ENCODE measurements at places on chromosomes 2 and 18.
A peak's percentile ranks its signal among the peaks of the same experiment; 100 is the strongest.

GRCh38 chr2:215845839-215846586 is 167.3 kb downstream of the MREG start:
- no peak for DNase-seq

GRCh38 chr2:119231975-119232665 is 8.5 kb downstream of the STEAP3 start:
- DNase-seq = no peak

DNA sequence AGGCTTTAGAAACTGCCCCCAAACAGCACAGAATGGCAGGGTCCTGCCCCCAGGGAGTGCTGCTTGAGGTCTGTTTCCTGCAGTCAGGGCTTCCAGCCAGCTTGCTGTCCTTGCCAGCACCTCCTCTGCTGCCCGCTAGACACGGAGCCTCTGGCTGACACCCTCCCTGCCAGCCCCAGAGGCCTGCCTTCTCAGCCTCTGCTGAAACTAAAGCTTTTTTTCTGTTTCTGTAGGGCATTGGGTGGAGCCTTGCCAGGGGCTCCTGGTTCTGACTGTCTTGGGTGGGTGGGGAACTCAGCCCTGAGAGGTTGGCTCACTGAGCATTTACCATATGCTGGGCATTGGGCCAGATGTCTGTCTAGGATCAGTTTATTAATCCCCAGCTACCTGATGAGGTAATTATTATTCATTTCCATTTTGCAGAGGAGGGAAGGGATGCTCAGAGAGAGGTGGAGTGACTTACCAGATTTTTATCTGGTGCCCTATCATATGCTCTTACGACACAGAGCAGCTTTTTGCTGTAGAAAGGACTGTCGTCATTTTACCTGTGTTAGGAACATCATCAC is 35.4 kb downstream of the INPP4A start:
- DNase-seq = peak; percentile 75

DNA sequence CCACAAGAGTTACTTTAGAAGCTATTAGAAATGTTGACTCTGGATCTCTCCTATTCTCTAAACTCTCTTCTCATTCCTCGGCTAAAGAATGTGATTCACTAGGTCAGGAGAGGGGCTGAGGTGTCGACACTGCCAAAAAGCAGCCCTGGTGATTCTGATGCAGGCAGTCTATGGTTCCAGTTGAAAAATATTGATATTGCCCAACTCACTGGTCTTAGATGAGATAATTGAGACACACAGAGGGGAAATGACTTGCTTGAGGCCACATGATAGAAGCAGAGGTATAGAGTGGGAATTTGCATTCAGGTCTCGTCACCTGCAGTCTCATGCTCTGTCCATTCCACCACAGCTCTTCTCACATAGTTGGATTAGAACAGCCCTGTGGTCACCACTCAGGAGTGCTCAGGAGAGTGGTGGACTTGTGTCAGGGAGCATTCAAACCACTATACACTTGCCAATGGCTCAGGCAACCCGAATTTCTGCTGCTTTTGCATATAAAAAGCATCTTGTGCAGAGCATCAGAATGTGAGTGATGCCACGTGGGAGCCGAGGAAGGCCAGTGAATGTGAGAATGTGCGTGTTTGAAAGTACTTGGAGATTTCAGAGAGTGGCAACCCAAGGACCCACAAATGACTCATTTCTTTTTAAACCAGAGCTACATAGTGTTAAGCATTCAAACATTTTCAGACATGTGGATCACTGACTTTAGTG is 65.1 kb upstream of the CTLA4 start:
- DNase-seq = no peak

DNA sequence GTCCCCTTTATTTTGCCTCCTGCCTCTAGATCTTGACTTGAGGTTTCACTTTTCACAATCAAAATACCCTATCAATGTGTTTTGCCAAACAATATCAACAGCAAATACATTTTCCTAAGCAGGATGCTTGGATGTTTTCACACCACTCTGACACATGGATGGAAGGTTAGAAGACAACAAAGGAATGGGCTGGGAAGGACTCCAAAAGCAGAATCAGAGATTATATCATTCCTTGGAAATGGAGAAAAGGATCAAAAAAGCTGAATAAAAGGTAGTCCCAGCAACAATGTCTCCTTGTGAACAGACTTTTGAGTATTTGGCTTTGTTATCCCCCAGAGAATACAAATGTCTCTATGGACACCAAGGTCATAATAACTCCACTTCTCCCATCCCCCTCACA is 170.8 kb downstream of the ETAA1 start:
- no peak for DNase-seq

- DNase-seq = no peak
These were observed 114.4 kb downstream of the ZFP36L2 start for GRCh38 chr2:43111788-43112554.

DNA sequence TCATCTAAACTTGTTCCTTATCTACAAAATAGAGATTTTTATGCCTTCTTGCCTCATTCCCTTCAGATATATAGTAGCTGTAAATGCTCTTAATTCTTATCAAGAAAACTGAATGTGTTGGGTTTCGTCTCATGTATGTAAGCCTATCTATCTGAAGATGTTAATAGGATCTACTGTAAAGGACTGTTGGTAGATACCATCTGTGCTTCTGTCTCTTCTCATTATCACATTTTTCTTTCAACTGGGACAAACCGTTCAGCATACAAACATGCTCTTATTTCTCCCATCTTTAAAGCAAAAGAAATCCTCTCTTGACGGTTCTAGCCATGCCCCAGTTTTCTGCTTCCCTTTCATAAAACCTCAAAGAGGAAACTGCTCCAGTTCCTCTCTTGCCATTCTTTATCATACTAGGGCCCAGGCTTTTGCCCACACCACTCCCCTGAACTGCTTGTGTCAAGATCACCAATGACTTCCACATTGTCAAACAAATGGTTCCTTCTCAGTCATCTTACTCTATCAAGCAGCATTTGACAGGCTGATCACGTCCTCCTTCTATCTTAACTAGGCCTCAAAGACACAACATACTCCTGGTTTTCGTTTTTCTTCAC is 88.7 kb downstream of the ARHGEF33 start:
- no peak for DNase-seq

GRCh38 chr2:118748245-118748885 is 99.1 kb downstream of the EN1 start:
- no peak for DNase-seq

GRCh38 chr2:33619028-33619427 is 19.9 kb upstream of the FAM98A start:
- no peak for DNase-seq

GRCh38 chr18:23675896-23676295 is 13.2 kb upstream of the ANKRD29 start:
- DNase-seq = no peak

- DNase-seq = no peak
These were observed 706 bp downstream of the UBXN2A start for GRCh38 chr2:23940718-23941620.

- DNase-seq = no peak
These were observed 550.2 kb upstream of the SALL3 start for GRCh38 chr18:78429127-78430108.

GRCh38 chr18:24530630-24531111 is 70.2 kb downstream of the HRH4 start:
- no peak for DNase-seq

DNA sequence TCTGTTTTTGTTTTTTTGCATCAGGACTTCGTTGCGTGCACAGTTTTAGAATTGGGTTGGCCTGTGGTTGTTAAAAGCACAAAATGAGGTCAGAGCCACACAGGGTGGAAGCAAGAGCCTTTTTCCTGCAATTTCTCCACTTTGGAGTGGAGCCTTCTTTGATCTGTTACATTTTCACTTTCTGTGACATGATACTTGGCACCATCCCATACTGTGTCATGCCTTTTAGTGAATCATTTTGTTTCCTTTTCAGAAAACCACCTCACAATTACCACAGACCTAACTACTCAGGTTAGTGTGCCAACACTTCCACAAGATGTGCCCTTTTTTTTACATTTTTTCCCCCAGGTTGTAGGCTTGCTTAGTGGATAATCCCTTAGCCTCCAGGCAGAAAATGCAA is 32.5 kb downstream of the MERTK start:
- no peak for DNase-seq

- no peak for DNase-seq
These were observed 6.7 kb downstream of the NAB1 start for GRCh38 chr2:190655570-190655969.

DNA sequence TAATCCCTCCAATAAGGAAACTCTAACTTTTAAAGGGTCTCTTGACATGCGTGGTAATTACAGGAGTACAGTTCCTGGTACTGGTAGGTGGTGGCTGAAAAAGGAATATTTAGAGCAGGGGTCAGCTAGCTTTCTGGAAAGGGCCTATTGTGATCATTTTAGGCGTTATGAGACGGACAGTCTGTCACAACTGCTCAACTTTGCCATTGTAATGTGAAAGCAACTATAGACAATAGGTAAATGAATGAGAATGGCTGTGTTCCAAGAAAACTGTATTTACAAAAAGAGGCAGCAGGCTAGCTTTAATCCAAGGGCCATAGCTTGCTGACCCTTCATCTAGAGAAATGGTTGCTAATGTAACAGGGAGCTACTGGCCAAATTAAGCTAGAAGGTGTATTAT is 177.7 kb upstream of the LRRTM1 start:
- no peak for DNase-seq

All from NCI-H2029 treated with DMSO at 0.1 percent for 48 hours (cell line).